ENCODE measurements at places on chromosomes 13 and 19. TPM values are rescaled to one million over a fixed set of nuclear protein-coding genes. Genes with fewer than 3 reads are reported as not detected.

Gene CCDC169
- 2.3 TPM for total RNA-seq

Gene HNRNPA1L2
- total RNA-seq = 2.3 TPM

Gene ZNF573
- 5.7 TPM for total RNA-seq

Gene SLC27A5
- total RNA-seq = 18.1 TPM

Gene GRK1
- not detected for total RNA-seq

Gene RASIP1
- 0.14 TPM for total RNA-seq

Gene SRRM5
- total RNA-seq = not detected

Gene ELSPBP1
- total RNA-seq = 0.08 TPM

Gene RNF17
- total RNA-seq = not detected

Gene CEACAM21
- not detected for total RNA-seq

Gene KRTDAP
- not detected for total RNA-seq

Gene CGB3
- not detected for total RNA-seq

Gene NALCN
- total RNA-seq = 0.27 TPM

Gene TNNI3
- total RNA-seq = not detected

Gene ZNF99
- total RNA-seq = 0.04 TPM

Gene BRME1
- 5.3 TPM for total RNA-seq

Gene KIR2DL4
- not detected for total RNA-seq

Gene RAB11B
- 11.8 TPM for total RNA-seq

Gene MYO1F
- 0.17 TPM for total RNA-seq

Gene DCLK1
- 0.97 TPM for total RNA-seq

Gene POSTN
- total RNA-seq = 1.5 TPM

Gene TEX29
- not detected for total RNA-seq

Gene SHISA2
- not detected for total RNA-seq

Gene INSL3
- total RNA-seq = not detected

Gene PALM
- 5.8 TPM for total RNA-seq

Gene TEX26
- total RNA-seq = not detected

Gene SEMA6B
- 8.4 TPM for total RNA-seq

Gene NKPD1
- total RNA-seq = not detected

Gene PDX1
- not detected for total RNA-seq

Gene PSG6
- total RNA-seq = not detected

Gene MIA
- total RNA-seq = not detected

Gene CYSLTR2
- total RNA-seq = not detected

Gene DDA1
- 34.3 TPM for total RNA-seq

Gene PDS5B
- total RNA-seq = 13.4 TPM

Gene CEP89
- 19.1 TPM for total RNA-seq

Gene MTIF3
- 53.3 TPM for total RNA-seq

Gene SELENOV
- not detected for total RNA-seq

Gene FBXO46
- total RNA-seq = 2.3 TPM

Gene PLPP2
- 138 TPM for total RNA-seq

Gene PTGIR
- 0.06 TPM for total RNA-seq

Gene BSG
- total RNA-seq = 617 TPM

Gene ERCC1
- total RNA-seq = 49.3 TPM

Gene RNF225
- total RNA-seq = not detected

Gene CCDC70
- total RNA-seq = not detected

Gene ELANE
- total RNA-seq = not detected

Gene IFNL1
- total RNA-seq = not detected
